ENCODE measurements at places on chromosomes 1 and 21.

DNA sequence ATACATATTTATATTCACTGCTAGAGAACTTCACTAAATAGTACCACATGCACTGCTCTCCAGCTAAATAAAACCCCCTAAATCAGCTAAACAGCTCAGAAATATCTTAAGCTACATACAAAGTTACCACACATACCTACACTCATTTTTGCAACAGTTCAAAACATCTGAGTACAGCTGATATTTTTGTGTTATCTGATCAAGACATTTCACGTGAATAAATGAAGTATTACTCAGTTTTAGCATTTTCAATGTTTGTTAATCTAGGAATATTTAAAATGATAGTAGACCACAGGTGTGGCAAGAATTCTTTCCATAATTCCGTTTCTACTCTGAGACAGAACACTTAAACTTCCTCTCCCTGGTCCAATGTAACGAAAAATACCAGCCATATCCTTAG, 20.8 kb downstream of the EVI5 start:
- no peak for DNase-seq

- no peak for DNase-seq
Measured at GRCh38 chr1:42143896-42144710, 9.1 kb upstream of the GUCA2B start.

GRCh38 chr1:65744731-65745130, 48.0 kb upstream of the PDE4B start:
- no peak for DNase-seq

- no peak for DNase-seq
Measured at GRCh38 chr1:236051242-236051791, 13.6 kb downstream of the NID1 start.

DNA sequence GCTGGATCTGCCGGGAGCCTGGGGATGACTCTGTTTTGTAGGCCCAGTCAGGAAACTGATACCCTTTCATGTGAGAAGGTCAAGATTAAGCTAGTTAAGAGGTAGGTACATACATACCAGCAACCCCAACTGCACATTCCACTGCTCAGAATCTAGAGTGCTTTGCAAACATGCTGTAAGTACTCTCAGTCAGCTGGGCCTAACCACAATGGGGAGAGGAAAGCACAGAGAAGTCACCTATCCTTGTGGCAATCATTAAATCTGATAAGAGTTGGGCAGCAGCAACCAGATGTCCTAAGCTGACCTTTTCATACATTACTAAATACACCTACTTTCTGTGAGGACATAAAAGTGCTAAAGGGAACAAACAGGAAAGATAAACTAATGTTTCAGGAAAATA, 2.5 kb downstream of the ETV3 start:
- no peak for DNase-seq

GRCh38 chr1:119732465-119733168, 20.9 kb downstream of the PHGDH start:
- DNase-seq = no peak

DNA sequence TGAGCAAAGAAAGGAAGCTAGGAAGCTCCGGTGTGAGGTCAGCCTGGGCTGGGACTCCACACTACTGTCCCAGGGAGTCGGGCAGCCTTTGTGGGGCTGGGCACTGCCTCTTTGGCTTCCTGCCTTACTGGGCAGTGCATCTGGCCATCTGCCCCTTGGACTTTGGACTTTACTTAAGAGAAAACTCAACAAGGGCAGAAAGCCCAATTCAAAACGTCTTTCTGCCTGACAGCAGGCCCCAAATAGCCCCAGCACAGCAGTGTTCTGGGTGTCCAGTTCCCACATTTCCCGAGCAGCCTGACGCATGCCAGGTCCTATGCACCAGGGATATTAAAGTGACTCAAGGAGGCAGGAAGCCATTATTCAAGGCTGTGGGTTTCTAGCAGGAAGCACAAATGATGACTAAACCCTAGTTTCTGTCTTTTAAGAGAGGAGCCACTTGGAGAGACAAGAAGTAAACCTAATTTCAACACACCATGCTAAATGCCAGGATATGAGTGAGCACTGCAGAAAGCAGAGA, 37.9 kb upstream of the EDEM3 start:
- peak; percentile 98 for DNase-seq

DNA sequence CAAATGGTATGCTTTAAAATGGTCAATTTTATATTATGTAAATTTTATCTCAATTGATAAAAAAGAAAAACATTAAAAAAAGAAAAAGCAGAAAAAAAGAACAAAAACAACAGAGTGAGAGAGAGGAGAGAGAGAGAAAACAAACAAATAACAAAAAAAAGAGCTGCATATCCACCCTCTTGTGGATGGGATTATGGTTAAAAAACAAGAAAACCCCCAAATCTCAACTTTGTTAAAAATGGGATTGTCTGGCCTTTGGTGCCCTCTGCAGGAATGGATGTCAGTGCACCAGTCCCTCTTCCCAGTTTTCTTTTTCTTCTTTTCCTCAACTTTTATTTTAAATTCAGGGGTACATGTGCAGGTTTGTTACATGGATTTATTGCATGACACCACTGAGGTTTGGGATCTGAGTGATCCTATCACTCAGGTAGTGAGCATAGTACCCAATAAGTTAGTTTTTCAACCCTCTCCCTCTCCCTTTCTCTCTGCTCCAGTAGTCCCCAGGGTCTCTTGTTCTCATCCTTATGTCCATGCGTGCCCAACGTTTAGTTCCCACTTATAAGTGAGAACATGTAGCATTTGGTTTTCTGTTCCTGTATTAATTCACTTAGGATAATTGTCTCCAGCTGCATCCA, 28.1 kb downstream of the RNF187 start:
- peak; percentile 46 for DNase-seq

DNA sequence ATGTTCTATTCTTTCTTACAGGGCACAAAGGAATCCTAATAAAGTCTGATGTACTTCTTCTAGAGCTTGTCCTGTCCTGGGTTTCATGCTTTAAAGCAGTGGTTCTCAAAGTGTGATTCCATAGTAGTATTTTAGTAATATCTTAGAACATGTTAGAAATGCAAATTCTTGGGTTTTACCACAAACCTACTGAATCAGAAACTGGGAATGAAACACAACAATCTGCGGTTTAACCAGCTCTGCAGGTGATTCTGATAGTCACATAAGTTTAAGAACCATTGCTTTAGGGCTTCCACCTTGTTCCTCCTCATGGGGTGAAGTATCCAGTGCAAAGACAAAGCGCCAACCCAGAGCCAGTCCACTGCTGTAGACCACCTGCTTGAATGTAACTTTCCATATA, 41.1 kb downstream of the NGF start:
- peak; percentile 76 for DNase-seq

GRCh38 chr1:5002676-5003075, 348.3 kb downstream of the AJAP1 start:
- DNase-seq = no peak

DNA sequence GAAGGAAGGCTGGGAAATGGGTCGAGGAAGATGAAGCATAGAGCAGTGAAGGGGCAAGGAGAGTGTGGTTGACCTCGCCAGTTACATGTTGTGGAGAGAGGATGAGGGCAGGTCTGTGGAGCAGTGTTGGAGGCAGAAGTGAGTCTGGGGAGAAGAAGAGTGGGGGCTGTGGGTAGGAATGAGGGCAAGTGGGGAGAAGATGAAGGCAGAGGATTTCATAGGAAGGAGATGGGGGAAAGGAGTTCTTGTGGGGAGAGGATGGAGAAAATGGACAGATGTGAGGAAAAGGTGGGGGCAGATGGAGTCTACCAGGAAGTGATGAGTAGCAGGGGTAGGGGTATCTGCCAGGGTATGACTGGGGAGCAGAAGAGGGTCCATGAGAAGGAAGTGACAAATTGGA, 3.6 kb downstream of the ARMH1 start:
- no peak for DNase-seq

DNA sequence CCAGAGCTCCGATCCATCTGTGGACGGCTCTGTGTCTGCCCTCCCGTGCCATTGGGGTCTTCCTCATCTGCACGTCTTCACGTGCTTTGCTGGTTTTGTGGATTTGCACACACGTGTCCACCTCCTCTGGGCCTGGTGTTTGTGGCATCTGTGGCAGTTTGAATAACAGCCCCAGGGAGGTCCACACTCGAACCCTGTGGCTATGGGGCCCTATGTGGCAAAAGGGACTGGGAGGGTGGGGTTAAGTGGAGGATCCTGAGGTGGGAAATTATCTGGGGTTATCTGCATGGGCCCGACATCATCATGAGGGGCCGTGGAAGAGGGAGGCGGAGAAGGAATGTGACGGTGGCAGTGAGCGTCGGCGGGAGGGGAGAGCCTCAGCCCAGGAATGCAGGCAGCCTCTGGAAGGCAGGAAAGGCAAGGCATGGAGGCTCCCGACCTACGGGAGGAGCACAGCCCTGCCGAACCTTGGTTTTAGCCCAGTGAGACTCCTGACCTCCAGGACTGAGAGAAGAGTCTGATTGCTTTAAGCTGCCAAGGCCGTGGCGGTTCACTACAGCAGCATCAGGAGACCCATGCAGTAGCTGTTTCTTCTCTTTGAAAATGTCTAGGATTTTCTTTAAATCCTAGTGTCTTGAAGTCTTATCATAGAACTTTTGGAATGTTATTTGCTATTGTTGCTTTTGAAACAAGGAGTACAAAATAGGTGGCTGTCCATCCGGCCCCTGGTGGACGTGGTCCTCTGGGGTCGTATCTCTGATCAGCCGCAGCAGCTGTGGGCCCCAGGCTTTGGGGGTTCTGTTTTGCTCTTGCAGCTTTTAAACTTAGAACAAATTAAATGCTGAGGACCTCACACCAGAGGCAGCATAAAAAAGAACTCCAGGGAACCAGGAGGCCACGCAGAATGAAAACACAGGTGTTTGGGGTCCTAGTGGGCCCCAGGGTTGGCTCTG, 40.0 kb upstream of the LRRC3 start:
- no peak for DNase-seq

- no peak for DNase-seq
Measured at GRCh38 chr1:48181669-48182367, 40.7 kb upstream of the SLC5A9 start.

All from fibroblast of upper back skin (primary cell).